ENCODE measurements at places on chromosomes 6 and 20.

- no peak for DNase-seq
Observed at GRCh38 chr20:33322456-33322855, 39.4 kb downstream of the BPIFB1 start.

DNA sequence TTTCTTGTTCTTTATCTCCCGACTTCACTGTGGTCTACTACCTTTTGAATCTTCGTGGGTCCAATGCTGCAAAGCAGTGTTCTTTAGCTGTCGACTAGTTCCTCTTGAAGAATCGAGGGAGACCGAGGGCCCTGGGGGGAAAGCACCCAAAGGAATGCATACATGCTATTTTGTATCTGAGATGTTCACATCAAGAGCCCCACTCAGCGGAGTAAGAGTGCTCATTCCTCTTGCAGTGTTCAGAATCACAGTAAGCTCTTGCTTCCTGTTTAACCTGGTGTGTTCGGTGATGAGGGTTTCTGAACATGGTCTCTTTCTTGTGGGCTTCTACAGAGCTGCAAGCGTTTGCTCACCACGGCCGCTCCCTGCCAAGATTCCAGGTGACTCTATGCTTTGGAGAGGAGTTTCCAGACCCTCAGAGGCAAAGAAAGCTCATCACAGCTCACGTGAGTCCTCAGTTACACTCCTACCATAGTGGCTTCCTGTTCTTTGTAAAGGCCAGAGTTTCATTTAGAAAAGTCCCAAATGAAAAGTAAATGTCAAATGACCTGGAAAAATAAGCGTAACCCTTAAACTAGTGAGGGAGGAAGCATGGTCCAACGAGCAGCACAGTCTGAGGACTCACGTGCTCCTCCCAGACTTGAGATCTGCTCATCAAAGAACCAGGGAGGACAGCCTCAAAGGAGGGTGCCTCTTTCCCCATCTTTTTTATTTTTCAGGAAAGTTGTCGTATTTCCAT lies 13.3 kb downstream of the IRF4 start:
- DNase-seq, result no peak

DNA sequence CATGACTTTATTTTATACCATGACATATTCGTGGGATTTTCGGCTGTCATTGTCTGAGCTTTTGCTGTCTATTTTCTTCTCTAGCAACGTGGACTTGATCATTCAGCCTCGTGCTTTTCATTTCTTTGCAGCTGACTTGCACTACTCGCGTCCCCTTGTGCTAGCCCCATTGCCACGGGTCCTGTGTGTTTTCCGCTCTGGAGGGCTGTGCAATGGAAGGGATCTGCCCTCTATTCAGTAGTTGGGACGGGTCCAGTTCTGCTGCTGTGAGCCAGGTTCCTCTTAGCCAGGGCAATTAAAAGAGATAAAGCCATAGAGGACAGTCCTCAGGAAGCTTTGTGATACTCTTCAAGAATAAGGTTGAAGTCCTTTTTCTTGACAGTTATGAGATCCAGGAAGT lies 17.6 kb downstream of the NEDD9 start:
- DNase-seq, result no peak

- no peak for DNase-seq
Observed at GRCh38 chr20:10790013-10790412, 116.2 kb upstream of the JAG1 start.

GRCh38 chr6:165769401-165769800 lies 106.4 kb upstream of the PDE10A start:
- no peak for DNase-seq

- DNase-seq, result no peak
Observed at GRCh38 chr20:52619671-52620070, 352.5 kb upstream of the TSHZ2 start.

GRCh38 chr6:143529095-143529494 lies 17.6 kb upstream of the FUCA2 start:
- DNase-seq, result no peak

DNA sequence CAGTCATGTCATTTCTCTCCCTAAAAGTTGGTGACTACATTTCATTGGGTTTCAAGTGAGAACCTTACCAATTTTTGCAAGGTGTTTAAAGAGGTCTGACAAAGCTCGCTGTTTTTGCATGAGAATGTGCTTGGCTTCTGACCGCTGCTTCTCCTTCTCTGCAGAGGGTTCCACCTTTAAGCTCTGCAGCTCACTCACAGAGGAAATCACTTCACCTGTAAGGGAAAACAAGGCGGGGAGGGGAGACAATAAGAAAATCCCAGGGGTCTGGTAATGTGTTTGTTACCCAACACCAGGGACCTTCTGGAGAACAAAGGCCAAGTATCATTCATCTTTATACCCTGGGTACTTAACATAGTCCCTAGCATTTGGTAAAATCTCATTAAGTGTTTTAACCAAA lies 40.0 kb upstream of the LYRM2 start:
- DNase-seq, result no peak
